PC-9 (cell line): ENCODE measurements at places on chromosomes 5 and 9. TPM values are rescaled to one million over a fixed set of nuclear protein-coding genes. Genes with fewer than 3 reads are reported as not detected.

Gene GARIN3
- not detected in 2 replicates for total RNA-seq

DNA sequence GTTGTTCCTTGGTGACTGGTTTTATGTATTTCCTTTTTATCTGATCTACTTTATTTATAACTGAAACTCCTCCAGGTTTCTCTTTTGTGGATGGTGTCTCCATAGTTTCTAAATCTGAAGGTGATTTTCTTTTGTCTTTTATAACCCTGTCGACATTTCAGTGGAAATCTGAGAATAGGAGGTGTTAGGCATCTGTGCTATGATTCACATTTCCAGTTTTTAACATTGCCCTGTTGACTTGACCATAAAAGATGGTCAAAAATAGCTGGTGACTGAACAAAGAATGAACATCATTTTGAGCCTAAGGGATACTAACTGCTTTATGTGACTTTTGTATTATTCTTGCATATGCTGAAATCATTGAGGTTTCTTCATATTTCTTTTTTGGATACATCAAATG is 190.5 kb downstream of the PCSK1 start:
- DNase-seq, result no peak

GRCh38 chr5:129399069-129399468 is 61.0 kb upstream of the ADAMTS19 start:
- no peak for DNase-seq

DNA sequence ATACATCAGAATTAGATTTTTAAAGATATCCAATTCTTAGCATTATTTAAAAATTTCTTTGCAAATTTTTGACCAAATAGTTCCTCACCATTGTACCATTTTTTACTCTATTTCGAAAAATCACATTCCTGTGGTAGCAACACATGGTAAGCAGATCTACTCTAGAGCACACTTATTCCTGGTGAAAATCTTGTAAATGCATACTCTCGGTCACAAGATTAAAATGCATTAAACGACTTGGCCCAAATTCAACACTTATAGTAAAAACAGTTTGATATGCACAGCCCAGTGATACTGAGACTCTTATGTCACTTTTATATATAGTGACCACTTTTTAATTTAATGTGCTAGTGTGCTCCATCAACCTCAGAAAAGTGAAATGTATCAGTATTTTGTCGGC is 208.8 kb upstream of the TARS1 start:
- no peak for DNase-seq

DNA sequence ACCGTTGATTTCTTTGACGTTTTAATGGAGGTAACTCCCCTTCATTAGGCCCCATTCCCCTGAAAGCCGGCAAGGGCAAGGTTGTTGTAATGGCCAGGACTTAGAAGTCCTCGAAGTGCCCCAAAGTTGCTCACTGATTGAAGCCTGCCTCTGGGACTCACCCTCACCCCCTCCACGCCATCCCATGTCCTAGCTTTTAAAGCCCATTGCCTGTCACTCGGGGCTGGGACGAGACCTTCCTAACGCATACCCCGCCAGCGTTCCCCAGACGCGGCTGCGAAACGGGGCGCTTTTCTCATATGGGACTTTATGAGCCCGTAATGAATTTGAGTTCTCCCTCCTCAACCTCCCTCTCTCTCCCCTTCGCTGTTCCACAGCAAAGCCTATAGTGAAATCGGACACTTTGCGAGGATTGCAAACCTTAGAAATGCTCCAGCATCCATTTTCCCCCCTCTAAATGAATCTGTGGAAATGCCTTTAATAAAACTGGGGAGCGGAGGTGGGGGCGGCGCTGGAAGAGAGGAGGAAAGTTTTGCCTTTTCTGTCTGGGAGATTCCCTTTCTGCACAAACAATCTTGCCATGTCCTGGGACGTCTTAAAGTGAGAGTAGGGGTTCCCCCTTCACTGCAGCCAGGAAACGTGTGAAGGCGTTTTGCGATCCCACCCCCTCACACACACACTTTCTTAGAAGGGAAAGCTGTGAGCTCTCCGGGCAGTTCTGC is 1.5 kb downstream of the PAPPA start:
- DNase-seq, result no peak

DNA sequence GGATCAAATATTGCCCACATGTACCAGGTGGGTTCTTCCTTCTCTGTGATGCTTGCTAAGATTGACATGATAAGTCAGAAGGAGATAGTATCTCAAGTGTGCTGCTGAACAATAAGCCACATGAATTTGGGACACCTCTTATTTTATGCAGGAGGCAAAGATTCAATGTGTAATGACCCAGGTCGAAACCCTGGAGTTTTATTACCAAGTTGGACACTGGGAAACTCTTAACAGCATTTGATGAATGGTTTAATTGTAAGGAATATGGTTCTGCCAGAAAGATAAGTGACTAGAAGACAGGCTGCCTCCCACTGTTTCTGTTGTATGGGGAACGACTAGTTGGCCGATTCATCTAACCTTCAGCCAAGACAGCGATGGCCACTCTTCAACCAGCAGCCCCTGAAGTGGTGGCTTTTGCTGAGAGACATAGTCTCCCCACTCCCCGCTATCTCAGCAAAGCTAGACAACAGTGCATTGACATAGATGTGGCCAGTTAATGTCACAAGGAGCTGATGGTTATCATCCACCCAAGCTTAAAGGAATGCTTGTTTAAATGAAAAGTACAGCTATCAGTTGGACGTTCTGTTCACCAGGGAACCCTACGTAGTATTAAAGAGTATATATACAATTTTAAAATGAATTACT is 407.7 kb downstream of the KDM4C start:
- no peak for DNase-seq
